Urinary bladder (tissue), 4 donors: ENCODE measurements at places on chromosomes 7 and 10. TPM values are rescaled to one million over a fixed set of nuclear protein-coding genes. Genes with fewer than 3 reads are reported as not detected.

The MYL10 gene
- total RNA-seq: 0.63 TPM

The UPK3B gene
- 23.6 TPM for total RNA-seq

The MUC12 gene
- 1.1 TPM for total RNA-seq

The ARHGEF5 gene
- 3.6 TPM for total RNA-seq

The OR2A12 gene
- not detected for total RNA-seq

The XRCC2 gene
- total RNA-seq: 6.0 TPM

The AP3M1 gene
- total RNA-seq: 34.7 TPM

The TMEM176A gene
- total RNA-seq: 20.8 TPM

The HECTD2 gene
- 100 TPM for total RNA-seq

The PRPS1L1 gene
- not detected for total RNA-seq

The CRHR2 gene
- 0.16 TPM for total RNA-seq

The TMEM184A gene
- 9.7 TPM for total RNA-seq

The SAP25 gene
- not detected for total RNA-seq

The LEP gene
- total RNA-seq: not detected

The CFAP46 gene
- total RNA-seq: 0.53 TPM

The H2BK1 gene
- total RNA-seq: not detected

The CC2D2B gene
- total RNA-seq: 13.1 TPM

The ITGA8 gene
- 62.2 TPM for total RNA-seq

The TUBAL3 gene
- total RNA-seq: 0.16 TPM

The PNLIPRP3 gene
- not detected for total RNA-seq

The FFAR4 gene
- 0.16 TPM for total RNA-seq

The NKX1-2 gene
- not detected for total RNA-seq

The C10orf120 gene
- not detected for total RNA-seq

The AOAH gene
- 7.1 TPM for total RNA-seq

The HOXA10 gene
- 23.2 TPM for total RNA-seq

The CLRN3 gene
- total RNA-seq: 0.42 TPM

The IGFBP1 gene
- not detected for total RNA-seq

The GPC2 gene
- total RNA-seq: 3.7 TPM

The DYDC2 gene
- not detected for total RNA-seq

The PPP1R17 gene
- total RNA-seq: not detected

The LRRC18 gene
- 0.32 TPM for total RNA-seq

The C1QL3 gene
- total RNA-seq: 0.21 TPM

The AZGP1 gene
- total RNA-seq: 1.9 TPM
